ENCODE measurements at places on chromosomes 11 and 22.

DNA sequence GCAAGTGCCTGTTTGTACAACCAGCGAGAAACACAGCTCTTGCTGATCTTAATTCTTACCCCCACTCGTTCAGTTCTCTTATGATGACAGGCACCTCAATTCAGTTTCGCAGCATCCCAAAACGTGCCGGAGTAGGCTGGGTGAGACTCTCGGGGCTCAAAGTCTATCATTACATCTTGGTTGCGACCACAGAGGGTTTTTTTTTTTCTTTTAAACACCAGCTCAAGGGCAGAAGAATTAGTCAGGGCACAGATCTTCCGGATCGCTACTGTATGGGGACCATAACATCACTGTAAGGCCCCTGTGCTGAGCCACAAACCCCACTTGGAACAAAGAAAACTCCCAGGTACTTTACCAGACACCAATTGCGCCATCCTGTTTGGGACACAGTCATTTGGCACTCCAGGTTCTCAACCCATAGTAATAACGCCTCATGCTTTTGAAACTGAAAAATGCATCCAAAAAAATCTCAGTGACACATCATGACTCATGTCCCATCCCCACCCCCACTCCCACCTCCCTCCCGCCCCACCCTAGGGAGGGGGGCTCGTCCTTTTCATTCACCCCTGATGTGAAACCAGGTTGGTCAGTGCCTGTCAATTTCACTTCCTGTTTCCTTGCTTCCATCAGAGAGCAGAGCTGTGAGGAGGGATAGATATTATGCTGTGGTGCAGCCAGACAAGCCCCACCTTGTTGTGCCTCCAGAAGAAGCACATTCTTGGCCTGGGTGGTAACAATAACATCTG lies 41.0 kb upstream of the CD5 start:
- no peak for DNase-seq

- DNase-seq: no peak
Observed at GRCh38 chr11:96152623-96153022, 190.4 kb downstream of the MAML2 start.

DNA sequence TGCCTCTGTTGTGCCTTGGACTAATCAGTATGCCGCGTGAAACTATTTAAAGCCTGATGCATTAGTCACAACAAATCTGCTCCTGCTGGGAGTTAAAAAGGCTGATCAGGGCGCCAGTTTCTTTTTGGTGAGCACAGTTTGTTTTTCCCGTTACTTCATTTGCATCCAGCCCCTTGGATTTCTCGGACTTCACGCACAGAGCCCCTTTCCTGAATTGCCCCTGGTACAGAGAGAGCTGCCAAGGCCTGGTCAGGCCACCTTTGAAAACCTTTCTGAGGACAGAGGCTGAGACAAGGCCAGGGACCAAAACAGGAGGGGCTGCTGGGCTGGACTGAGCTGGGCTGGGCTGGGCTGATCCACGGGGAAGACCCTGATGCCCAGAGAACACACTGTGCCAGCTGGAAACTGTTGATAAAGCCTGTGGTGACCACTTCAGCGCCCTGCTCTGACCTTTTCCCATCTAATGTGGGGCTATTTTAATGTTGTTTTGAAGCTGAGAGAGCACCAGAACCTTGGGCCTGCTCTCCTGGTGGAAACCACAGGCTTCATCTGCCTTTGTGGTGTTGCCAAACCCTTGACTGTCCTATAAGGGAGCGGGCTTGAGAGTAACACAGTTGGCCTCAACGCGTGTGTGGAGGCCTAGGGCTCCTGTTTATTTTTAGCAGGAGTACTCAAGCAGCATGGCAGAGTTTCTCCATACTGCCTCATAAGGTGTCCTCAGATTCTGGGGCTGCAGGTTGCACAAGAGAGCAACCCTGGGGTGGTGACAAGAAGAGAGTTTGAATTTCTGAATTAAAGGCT lies 44.2 kb downstream of the NAV2 start:
- DNase-seq: no peak

GRCh38 chr11:7252683-7253213 lies 1.0 kb downstream of the SYT9 start:
- DNase-seq: no peak

DNA sequence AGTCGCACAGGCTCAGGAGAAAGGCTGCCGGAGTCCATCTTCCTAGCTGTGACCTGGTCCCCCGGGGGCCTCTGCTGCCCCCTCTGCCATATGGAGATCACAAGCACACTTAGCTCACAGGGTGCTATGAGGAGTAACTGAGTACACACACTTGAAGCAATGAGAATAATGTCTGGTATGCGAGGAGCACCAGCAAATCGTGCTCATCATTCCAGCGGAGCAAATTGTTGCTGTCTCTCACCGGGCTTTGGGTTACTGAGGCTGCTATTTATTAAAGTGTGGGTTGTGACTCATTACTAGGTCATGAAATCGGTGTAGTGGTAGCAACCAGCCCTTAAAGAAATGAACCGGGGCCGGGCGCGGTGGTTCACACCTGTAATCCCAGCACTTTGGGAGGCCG lies 48.1 kb upstream of the EIF3D start:
- DNase-seq: no peak

DNA sequence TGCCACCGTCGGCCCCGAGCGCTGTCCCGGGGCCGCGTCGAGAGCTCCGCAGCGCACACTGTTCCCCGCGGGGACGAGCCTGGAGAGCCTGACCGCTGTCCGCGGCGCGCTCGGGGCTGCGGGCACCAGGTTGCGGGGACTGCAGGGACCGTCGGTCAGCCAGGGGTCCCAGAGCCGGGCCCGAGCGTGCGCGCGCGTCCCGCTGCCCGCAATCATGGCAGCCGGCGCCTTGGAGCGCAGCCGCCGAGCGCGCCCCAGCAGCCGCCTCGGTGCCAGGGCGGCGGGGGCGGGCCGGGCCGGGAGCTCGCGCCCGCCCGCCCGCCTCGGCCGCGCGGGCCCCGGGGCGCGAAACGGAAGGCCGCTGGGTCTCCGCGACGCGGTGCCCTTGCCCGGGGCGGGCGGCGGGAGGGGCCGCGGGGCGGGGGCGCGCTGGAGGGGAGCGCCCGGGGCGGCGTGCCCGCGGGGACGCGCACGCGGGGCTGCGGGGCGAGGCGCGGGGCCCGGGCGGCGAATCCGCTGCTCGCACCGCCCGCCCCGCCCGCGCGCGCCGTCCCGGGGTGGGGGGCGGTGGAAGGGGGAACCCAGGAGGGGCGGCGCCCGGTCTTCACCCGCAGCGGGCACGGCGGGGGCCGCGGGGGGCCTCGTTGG lies 79.4 kb upstream of the PPARA start:
- peak; percentile 38 for DNase-seq

- DNase-seq: no peak
Observed at GRCh38 chr22:30027169-30027568, 53.1 kb upstream of the HORMAD2 start.

DNA sequence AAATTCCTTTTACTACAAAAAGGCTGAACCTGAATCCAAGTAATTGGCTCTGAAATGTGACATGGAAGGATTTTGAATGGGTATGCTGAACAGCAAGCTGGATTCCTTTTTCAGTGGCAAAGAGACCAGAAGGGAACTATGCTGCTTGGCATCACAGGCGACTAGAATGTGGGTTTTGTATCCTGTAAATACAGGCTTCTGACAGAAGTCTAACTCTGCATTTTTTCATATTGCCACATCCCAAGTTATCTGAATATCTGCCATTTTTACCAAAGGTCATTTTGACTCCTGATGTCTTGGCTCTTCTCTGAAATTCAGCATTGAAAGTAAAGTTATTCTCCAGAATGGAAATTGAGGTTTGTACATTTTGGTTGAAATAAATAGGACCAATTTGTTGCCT lies 145.7 kb downstream of the ARHGAP42 start:
- no peak for DNase-seq

DNA sequence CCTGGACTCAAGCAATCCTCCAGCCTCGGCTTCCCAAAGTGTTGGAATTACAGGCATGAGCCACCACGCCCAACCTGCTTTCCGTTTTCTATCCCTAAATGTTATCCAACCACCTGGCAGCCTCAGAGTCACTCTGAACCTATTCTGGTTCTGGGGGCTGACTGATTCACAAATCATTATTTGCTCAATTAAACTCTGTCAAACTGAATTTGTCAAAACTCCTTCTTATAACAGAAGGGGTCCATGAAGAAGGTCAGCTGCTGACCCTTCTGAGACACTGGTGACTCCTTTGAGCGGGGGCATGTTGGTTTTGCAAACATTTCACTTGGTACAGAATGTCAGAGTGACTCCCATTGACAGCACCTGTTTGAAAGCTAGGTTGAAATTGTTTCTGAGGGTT lies 1.8 kb upstream of the VPS37C start:
- DNase-seq: no peak

DNA sequence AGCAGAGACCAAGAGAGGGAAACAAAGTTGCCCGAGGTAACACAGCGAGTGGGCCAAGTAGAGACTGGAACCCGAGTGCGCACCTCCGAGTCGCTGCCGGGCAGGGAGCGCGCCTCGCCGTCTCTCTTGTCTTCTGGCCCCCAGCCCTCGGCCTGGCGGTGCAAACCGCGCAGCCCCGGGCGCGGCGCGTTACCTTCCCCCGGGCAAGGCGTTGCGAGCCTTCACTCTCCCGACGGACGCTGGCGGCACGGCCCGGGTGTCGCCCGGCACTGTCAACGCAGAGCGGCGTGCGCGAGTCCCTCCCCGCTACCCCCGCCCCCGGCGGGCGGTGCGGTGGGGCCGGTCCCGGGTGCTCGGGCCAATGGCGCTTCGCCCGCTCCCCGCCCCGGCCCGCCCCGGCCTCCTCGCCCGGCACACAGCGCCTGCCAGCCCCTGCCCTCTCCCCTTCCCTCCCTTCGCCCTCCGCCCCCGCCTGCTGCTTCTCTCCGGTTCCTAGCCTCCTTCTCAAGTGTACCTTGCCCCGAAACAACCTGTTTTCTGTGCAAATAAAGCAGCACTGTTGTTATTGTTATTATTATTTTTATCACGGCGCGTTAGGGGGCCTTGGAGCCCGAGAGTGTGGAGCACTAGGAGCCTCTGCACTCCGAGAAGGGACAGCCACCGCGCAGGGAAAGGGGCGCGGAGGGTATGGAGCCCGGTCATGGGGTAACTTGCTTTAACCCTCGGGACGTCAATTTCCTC lies at the start of gene SYTL2:
Gene SYTL2, minus strand, starts transcription at position 271 of the 741 bp plus-strand sequence. CDS start 53,416 bp downstream, outside the sequence.
- DNase-seq: no peak

DNA sequence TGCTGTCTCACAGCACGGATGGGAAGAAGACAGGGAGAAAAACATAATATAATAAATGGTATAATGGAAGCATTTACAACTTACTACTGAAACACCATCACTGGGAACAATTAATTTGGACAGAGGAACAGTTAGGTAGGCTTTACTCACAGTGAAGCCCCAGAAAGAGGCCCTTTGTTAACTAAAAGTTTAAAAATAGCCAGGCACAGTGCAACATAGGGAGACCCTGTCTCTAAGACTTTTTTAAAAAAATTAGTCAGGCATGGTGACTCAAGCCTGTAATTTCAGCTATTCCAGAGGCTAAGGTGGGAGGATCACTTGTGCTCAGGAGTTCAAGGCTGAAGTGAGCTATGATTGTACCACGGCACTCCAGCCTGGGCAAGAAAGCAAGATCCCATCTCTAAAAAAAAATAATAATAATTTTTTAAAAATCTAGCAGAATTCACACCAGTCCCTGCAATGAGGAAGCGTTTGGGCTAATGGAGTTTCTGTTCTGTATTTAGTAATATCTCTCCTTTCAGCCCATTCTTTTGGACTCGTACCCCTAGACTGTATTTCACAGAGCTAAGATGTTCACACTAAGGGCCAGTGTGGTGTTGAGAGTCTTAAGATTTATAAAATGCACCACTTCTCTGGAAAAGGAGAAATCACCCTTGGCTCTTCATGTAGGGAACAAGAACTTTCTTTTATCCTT lies 275.5 kb downstream of the SOX6 start:
- DNase-seq: no peak

DNA sequence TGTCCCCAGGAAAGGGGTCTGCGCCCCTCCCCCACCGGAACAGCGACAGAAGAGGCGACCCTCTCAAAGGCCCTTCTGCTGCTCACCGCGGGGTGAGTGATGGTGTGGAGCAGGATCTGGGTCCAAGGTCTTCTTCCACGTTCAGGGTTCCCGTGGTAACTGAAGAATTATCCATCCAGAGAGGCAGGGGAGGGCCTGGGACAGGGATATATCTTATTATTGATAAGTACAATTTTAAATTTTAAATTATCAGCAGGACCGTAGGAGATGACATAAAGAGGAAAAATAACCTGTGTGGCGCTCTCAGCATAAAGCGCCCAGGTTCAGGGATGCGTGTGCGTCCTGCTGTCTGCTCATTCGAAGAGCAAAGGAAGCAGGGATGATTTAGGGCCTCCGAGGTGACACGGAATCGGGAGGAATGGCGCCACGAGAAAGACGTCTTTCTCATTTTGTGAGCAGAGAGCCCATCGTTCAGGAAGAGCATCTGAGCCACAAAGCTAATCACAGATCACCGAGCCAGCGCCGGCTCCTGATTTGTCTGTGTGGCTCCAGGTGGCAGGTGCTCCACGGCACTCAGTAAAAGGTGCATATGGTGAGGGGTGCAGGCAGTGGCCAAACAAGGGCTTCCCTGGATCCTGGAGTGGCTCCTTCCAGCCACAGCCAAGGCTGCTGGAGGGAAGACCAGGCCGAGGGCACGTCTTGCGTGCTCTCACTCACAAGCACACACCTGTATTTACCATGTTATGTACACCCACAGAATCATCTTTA lies 19.3 kb downstream of the KRTAP5-5 start:
- DNase-seq: no peak
